ENCODE measurements at places on chromosomes 2 and 18.

DNA sequence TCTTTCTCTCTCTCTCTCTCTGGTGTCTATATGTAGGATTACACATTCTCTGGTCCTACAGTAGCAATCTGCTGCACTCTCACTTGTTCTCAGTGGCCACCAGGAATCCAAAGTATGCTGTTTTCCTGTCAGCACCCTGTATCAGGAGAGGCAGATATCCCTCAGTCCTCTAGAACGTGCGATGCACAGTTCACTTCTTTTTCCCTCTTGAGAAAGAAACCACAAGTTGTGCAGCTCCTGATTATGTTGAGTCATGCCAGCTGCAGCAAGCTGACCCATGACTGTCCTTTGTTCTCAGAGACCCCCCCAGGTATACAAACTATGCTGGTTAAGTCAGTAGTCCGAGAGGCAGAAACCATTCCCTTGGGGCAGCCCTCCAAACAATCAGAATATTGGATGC is 54.6 kb downstream of the LANCL1 start:
- peak; percentile 27 for DNase-seq

DNA sequence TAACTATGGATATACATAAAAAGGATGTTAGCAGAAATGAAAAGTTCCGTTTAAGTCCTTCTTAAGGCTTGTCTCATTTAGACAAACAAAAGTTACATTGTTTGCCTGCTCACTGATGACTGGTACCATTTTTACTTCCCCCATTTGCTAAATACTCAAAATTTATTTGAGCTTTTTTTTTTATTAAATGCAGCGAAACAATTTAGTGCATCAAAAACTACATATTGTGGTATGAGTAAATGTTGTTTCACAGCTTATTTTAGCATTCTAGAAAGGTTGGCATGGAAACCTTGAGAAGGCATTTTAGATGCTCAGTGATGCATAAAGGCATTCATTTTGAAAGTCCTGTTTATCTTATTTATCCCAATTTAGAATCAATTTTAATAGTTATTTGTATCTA is 100.0 kb downstream of the MAP2 start:
- no peak for DNase-seq

DNA sequence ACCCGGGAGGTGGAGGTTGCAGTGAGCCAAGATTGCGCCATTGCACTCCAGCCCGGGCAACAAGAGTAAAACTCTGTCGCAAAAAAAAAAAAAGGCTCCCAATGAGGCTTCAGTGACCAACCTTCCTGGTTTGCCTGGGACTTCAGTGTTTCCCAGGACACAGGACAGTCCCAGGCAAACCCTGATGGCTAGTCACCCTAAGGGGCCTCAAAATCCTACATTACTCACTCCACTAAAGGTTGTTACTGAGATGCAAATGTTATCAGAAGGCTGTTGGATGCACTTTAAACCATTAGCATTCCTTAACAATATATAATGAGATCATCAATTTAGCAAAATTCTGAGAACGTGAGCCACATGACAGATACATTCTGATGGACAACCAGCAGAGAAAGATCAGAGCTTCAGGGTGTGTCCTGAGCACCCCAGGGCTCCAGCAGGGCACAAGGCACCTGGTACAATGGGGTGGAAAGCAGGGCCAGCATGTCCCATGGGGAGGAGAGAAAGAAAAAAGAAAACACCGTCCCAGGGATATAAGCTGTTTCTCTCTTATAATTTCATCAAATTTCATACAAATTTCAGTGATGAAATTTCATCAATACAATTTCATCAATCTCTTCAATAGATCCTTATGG is 118.1 kb upstream of the ARL5A start:
- DNase-seq, result no peak

- no peak for DNase-seq
Observed at GRCh38 chr18:24616653-24617052, 156.2 kb downstream of the HRH4 start.

- peak; percentile 23 for DNase-seq
Observed at GRCh38 chr2:166365803-166366420, 9.8 kb downstream of the SCN9A start.

DNA sequence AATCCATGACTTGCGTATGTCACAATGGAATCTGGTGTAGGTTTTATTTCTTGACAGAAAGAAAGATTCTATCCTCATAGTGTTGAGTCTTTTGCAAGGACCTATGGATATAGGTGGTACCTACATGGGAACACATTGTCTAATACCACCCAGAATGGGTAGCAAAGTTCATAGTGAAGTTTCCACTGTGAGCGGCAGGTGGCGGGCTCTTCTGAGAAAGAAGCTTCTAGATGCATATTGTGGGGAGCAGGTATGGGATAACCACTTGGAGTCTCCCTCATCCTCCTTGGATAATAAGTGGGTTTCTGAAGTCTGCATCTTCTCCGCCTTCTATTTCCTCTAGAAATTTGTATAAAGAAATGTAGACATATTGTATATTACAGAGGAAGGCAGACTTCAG is 44.9 kb downstream of the LINC00305 start:
- DNase-seq, result no peak

DNA sequence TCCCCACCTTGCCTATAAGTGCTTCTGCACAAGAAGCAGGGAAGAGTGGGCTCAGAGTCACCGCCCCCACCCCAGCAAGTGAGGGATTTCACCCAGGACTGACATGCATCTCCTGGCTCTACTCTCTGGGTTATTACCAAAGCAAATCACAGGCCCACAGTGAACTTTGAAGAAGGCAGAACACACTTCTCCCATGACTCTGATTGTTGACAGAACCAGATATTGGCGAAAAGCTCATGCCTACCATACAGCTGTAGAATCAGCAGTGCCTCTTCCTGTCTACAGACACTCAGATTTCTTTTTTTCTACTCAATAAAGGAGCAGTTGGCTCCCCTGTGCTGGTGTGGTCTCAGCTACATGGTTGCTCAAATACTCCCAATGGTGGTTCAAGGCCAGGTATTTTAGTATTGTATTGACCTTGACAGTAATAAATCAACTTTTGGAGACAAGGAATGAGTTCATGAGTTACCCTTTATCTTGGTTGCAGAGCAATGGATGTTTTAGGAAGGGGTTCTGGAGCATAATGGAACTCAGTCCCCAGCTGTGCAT is 512.9 kb upstream of the ID2 start:
- no peak for DNase-seq

DNA sequence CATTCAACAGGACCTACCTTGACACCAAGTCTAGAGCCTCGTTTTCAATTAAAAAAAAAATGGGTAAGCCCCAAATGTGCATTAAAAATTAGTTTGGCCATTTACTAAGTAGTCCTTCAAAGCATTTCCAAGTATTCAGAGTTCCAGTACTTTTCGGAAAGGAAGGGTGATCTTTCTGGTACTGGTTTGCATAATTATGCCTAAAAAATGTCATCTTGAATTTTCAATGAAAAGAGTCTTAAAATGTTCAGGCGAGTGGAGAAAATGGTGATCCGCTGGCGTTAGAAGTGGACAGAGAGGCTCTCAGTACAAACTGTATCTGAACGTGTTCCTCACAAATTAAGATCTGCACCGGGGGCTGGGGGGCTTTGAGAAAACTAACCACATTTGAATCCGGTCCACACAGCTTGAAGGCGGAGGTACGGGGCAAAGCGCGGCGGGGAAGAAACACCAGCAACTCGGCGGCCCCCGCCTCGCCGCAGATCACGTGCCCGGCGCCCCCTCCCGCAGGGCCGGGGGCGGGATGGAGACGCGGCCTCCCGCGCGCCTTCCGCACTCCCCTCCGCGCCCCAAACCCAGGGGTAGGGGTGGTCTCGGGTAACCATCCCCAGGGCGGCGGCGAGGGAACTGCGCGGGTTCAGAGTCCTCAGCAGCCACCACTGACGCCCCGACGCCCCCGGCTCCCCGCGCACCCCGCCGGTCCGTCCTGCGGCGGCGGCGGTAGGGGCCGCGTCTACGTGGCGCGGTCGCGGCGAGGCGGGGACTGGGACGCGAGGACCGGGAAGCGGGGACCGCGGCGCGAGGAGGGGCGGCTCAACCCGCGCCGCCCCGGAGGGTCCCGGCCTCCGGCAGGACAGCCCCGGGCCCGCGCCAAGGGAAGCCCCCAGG is 564 bp downstream of the LPIN2 start:
- peak; percentile 44 for DNase-seq

GRCh38 chr2:72859831-72860262 is 27.4 kb upstream of the SPR start:
- DNase-seq, result peak; percentile 63

GRCh38 chr2:5940596-5941535 is 248.7 kb downstream of the SOX11 start:
- DNase-seq, result no peak

DNA sequence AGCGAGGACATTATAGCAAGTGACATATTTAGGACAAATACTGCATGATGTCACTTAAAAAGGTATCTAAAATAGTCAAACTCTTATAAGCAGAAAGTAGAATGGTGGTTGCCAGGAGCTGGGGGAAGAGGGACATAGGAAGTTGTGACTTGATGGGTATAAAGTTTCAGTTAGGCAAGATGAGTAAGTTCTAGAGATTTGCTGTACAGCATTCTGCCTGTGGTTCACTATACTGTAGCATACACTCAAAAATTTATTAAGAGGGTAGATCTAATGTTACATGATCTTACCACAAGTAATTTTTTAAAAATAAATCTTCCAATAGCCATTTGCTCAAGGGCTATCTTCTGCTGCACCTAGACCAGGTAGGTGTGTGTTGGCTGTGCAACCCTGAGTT is 78.1 kb upstream of the NPAS2 start:
- no peak for DNase-seq
